ENCODE measurements at places on chromosomes 13 and 19.

GRCh38 chr13:32902029-32902780 lies 114.0 kb upstream of the KL start:
- DNase-seq = no peak

- DNase-seq = no peak
Measured at GRCh38 chr13:67643516-67644055, 413.4 kb upstream of the PCDH9 start.

DNA sequence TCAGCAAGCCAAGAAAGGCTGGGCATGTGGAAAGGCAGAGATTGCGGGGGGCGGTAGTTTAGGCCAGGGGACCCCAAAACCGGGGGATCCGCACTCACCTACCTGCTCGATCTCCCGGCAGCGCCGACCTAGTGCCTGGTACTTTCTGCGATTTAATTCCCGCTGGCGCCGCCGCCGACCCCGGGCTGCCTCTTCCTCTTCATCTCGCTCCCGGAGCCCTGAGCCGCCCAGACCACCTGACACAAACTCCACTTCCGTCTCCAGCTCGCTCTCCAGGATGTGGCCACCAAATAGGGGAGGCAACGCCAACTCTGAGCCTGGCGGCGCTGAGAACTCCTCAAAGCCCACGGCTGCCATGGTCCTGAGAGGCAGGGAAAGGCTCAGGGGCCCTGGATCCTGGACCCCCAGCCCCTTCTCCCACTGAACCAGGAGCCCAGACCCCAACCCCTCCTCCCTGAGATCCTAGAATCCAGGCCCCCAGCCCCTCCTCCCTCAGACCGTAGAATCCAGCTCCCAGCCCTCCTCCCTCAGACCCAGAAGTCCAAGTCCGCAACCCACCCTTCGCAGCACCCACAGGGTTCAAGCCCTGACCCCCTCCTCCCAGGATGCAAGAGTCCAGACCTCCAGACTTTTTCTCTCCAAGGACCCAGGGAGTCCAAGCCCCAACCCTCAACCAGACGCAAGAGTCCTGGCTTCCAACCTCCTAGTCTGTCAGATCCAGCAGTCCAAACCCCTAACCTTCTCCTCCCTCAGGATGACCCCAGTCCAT lies 933 bp downstream of the TFPT start:
- peak; percentile 41 for DNase-seq

DNA sequence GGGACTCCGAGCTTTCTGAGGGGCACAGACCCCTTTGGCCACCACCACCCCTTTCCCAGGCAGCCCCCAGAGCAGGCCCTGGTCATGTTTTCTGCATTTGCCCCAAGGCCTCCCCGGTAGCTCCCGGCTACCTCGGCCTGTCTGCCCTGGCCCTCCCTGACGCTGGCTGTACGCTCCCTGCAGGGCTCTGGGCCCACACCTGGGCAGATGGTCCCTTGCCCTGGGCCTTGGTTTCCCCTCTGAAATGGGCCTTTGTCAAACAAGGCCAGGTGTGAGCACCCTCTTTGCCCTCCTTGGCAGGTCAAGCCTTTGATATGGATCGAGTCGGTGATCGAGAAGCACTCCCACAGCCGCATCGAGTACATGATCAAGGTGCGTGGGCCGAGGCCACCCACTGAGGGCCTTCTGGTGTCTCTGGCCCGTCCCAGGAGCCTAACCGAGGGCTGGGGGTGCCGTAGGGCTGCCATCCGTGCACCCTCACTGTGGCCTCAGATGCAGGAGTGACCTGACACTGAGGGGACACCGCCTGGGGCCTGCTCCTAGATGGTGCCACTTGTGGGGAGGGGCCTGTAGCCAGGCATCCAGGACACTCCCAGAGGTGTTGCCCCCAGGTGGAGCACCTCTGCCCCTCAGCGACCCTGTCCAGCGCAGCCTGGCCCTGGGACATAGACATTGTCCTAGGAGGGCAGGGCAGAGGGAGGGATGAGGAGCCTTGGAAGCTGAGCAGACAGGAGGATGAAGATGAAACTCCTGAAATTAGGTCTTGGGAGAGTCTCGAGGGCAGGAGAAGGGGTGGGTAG lies 30.3 kb downstream of the AP1M1 start:
- no peak for DNase-seq

- no peak for DNase-seq
Measured at GRCh38 chr19:54916822-54917221, 10.9 kb downstream of the NCR1 start.

- DNase-seq = no peak
Measured at GRCh38 chr19:46925548-46925950, 64.8 kb downstream of the ARHGAP35 start.

- no peak for DNase-seq
Measured at GRCh38 chr13:51881296-51881695, 19.5 kb downstream of the CCDC70 start.

GRCh38 chr19:1141944-1142343 lies 32.1 kb downstream of the SBNO2 start:
- DNase-seq = no peak

- no peak for DNase-seq
Measured at GRCh38 chr19:7303470-7303869, 9.3 kb upstream of the INSR start.

DNA sequence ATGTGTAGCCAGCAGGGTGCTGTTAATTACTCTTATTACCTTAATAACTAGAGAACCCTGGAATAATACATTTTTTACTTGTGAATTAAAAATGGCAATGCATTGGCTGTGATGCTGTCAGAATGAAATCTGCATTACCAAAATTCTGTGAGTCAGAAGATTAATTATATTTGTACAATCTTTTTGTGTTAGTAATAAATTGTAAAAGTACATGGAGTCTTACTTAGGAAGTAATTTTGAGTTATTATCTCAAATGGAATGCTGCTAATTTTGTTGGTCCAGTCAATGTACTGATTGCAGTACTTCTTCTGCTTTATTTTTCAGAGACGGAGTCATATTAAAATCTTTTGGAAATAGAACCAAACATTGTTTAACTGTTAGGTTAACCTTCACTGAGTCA lies 152.0 kb upstream of the SLC10A2 start:
- DNase-seq = no peak

GRCh38 chr19:4647676-4648644 lies 8.6 kb downstream of the TNFAIP8L1 start:
- DNase-seq = no peak

DNA sequence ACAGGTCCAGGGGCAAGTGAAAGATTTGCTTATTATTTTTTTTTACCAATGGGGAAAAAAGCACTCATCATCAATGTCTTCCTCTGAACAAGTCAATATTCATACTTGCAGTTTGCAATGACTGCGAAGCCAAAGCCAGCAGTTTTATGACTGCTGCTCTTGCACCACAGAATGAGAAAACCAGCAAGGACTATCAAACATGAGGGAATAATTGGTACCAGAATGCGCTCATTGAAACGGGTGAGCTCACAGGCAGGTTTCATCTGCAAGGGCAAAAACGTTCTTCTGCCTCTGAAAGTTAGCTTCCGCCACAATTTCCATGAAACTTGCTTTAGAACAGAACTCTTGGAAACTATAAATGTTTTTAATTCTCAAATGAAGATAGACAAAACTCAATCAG lies 5.5 kb downstream of the DLEU7 start:
- no peak for DNase-seq

- DNase-seq = no peak
Measured at GRCh38 chr13:113666329-113666670, 719 bp upstream of the GRK1 start.

DNA sequence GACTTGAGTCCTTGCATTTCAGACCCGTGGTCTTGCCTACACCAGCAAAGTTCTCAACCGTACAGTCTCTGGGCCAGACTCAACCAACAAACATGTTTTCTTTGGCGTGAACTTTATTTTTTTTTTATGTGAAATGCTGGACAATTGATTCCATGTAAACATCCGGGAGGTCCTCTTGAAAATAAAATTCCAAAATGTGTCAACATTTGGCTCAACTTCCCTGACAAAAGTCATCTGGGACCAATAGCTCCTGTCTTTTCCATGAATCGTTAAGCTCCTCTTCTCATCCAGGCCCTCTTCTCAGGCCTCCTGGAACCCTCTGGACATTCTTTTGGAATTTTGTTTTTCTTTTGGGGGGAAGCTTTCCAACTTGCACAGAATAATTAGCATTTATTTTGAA lies 2.7 kb downstream of the ALDH16A1 start:
- DNase-seq = no peak

DNA sequence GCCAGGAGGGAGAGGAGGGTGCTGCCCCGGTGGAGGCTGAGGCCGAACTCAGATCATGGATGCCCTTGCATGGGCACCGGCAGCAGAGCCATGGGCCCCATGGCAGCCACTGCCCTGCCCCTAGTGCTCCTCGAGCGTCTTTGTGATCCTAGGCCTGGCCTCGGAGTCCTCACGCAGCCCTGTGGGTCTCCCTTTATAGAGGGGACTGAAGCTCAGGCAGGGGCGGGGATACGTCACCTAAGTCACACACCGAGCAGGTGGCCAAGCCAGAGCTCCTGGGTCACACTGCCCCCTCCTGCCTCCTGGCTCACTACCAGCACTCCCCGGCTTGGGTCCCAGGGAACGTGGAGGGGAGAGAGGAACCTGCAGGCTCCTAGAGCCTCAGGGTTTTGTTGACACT lies 28.7 kb downstream of the DHX34 start:
- DNase-seq = no peak

- DNase-seq = no peak
Measured at GRCh38 chr19:48990400-48990799, 2.7 kb downstream of the GYS1 start.

Measured in effector CD4-positive, alpha-beta T cell (primary cell).